ENCODE measurements at places on chromosomes 3 and 15.

- DNase-seq = no peak
These were observed 15.3 kb downstream of the FYCO1 start for GRCh38 chr3:45980229-45980813.

DNA sequence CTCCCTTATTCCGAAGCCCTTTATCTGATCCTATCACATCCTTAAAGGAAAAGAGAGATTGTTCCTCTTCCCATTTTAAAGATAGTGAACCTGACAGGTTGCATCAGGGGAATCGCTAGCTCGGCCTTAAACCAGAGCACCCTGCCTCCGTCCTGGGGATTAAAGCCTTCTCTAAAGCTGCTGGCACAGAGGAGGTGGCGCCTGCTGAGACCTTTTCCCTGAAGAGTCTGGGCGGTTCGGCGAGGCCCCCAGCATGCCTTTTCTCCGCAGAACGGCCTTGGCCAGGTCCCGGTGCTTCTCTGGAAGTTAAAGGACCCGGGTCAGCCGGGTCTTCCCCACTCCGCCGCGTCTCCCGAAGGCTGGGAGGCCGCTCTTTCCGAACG is 593 bp downstream of the FAM219B start:
- DNase-seq = no peak

DNA sequence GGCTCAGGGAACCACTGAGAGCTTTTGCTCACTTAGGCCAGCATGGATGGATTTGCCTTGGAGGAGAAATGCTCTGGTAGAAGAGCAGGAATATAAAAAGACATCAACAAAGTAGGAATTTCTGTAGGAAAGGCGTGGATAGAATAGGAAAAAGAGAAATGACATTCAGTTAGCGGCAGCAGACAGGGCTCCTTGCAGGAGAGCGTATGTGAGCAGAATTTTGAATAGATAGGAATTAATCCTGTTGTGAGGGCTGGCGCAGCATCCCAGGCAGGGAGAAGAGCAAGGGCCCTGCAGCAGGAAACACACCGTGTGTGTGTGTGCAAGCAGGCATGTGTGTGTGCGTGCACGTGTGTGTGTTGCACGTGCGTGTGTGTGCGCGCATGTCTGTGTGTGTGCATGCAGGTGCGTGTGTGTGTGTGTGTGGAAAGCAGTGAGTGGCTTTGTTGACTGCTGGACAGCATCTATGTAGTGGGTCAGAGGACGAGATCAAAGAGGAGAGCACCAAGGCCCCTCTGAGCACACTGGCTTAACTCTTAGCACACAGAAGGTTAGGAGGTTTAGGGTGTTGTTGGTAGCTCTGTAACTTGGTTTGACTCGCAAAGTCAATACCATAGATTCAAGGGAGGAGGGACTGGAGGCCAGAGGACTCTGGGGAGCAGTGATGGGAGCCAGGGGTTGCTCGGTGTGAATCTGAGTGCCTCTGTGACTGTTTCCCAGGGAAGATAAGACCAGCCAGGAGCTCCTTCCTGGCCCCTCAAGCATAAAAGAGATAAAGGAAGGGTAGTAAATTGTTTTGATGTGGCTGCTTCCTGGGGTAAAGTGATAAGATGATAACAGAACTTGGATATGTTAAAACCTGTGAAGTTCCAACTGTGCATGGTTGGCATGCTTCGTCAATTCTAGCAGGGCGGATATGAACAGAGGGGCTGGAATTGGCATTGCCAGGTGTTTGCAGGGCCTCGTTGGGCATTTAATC is 639.5 kb downstream of the NR2F2 start:
- no peak for DNase-seq

DNA sequence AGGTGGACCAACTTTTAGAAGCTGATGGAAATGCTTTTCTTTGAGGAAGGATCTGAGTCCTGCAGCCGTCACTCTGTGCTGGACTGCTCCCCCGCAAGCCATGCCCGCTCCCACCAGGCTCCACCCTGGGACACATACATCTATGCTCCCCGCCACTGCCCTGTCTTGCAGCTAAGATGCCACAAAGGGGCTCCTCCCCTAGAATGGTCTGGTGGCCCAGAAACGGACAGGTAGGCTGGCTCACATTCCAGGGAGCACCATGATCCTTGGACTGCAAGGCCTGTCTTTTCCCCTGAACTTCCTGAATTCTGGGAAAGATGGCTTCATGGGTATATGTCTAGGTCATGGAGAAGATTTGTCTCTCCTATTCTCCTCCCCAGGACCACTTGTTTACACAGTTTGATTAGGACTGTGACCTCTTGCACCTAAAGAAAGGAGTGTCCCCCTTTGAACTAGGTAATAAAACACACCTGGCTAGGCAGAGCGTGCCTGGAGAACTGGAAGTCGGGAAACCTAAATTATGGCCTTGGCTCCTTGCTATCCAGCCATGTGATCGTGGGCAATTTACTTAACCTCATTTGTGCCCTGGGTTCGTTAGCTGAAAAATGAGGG is 220.9 kb upstream of the BHLHE40 start:
- DNase-seq = no peak

GRCh38 chr3:74351213-74351612 is 263.2 kb downstream of the CNTN3 start:
- DNase-seq = no peak

- no peak for DNase-seq
These were observed 59.6 kb downstream of the EIF3J start for GRCh38 chr15:44596511-44597010.

Data from stimulated activated CD4-positive, alpha-beta T cell treated with anti-CD3 and anti-CD28 coated beads, TNF-alpha, amount 100 ng/mL, for 48 hours (primary cell).